Keratinocyte (primary cell): ENCODE measurements at places on chromosomes 16 and 17. TPM values are rescaled to one million over a fixed set of nuclear protein-coding genes. Genes with fewer than 3 reads are reported as not detected.

KRT27 gene
- polyA plus RNA-seq: 0.05 TPM in 1 of 3 replicates, not detected in the others

DNA sequence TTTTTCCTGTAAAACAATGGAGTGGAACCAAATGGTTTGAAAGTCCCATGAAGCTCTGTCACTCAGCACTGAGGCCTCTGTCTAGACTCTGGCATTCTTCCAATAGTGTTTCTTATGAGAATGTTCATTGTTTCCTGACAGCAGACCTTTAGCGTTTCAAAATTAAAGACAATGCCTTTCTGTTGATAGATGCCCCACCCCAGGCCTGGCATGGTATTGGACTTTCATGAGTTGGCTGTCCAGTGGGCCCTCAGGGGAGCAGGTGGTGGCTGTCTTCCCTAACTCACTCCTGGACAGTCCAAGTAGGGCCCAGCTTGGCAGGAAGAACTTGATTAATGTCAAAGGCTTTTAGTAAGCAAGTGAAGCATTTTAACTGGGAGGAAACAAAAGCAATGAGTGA lies 186.5 kb upstream of the CCL2 start:
- no peaks in the 10 kb centered on the region for H3K36me3 ChIP-seq
- H3K4me1 ChIP-seq: no peaks in the 10 kb centered on the region
- no peak overlapping the region for H3K27ac ChIP-seq
- no peak for DNase-seq

DNA sequence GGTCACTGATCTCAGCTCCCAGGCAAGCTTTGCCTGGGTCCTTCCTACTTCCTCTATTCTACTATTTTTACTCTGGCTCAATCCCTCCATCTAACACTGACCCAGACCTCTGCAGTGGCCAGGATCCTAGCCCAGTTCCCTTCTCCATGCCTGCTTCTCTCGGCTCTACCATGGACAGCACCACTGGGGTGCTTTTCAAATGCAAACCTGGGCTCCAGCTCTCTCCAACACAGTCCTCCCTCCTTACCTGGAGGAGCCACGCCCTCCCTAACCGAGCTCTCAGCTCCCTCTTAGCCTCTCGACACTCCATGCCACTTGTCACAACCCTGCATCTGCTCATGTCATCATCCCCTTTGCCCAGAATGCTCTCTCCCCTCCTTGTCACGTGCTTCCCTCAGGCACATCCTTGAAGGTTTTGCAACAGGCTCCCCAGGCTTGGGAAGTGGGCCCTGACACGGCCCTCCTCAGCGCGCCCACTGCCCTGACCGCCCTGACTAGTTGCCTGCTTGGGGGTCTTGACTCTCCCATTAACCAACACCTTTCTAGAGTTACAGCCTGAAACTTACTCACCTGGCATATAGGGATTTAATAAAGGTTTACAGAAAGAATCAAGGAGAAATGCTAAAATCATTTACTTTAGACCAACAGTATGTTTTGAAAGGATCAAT lies 41.6 kb downstream of the MARF1 start:
- H3K4me1 ChIP-seq: peaks cover 7% of the 10 kb centered on the region
- H3K27ac ChIP-seq: no peak overlapping the region
- H3K36me3 ChIP-seq: peaks cover 36% of the 10 kb centered on the region
- no peak for DNase-seq
- no peak overlapping the region for H3K4me3 ChIP-seq

GRCh38 chr16:75219838-75220237 lies 1.1 kb downstream of the CTRB1 start:
- peaks cover 9% of the 10 kb centered on the region for H3K27me3 ChIP-seq
- no peaks in the 10 kb centered on the region for H3K4me1 ChIP-seq
- no peak for DNase-seq
- H3K36me3 ChIP-seq: no peaks in the 10 kb centered on the region
- H3K4me3 ChIP-seq: no peak overlapping the region
- H3K27ac ChIP-seq: no peak overlapping the region

GRCh38 chr17:81309140-81309858 lies 14.2 kb upstream of the SLC38A10 start:
- H3K4me1 ChIP-seq: peaks cover 18% of the 10 kb centered on the region
- H3K27me3 ChIP-seq: peaks cover 12% of the 10 kb centered on the region
- H3K4me3 ChIP-seq: no peak overlapping the region
- H3K36me3 ChIP-seq: no peaks in the 10 kb centered on the region

- no peak overlapping the region for H3K27ac ChIP-seq
- H3K4me3 ChIP-seq: no peak overlapping the region
- DNase-seq: no peak
- peaks cover 61% of the 10 kb centered on the region for H3K4me1 ChIP-seq
- peaks cover 10% of the 10 kb centered on the region for H3K36me3 ChIP-seq
These were observed 5.4 kb upstream of the BCAR1 start for GRCh38 chr16:75256696-75257343.

DNA sequence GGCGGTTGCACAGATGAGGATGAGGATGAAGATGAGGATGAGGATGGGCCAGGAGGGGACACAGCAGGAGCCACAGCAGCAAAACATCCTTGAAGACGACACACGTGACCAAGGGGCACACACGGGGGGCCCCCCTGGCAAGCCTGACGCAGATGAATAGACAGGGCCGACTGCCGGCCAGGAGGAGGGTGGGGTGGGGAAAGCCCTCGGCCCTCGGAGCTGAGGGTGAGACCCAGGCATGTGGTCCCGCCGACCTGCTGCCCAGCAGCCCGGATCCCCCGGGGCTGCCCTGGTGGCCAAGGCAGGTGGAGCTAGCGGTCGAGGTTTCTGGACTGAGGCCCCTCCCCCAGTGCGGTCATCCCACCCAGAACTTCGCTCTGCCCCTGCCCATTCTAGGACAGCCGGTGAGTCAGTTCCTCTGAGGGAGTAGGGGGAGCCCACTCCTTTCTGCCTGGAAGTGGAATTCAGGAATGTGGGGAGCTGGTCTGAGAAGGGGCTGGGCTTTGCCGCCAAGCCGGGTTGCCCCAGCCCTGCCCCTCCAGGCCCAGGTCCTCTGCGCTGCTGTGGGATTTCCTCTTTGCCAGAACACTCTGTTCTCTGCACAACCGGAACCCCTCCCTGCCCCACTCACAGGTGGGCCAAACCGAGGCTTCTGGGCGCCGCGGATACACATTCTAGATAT lies 9.9 kb downstream of the CYGB start:
- no peak overlapping the region for H3K27ac ChIP-seq
- DNase-seq: no peak
- no peaks in the 10 kb centered on the region for H3K27me3 ChIP-seq
- peaks cover 48% of the 10 kb centered on the region for H3K4me1 ChIP-seq
- H3K4me3 ChIP-seq: no peak overlapping the region
- H3K36me3 ChIP-seq: no peaks in the 10 kb centered on the region

- no peak overlapping the region for H3K27ac ChIP-seq
- no peak overlapping the region for H3K4me3 ChIP-seq
- no peaks in the 10 kb centered on the region for H3K36me3 ChIP-seq
- DNase-seq: no peak
- H3K4me1 ChIP-seq: no peaks in the 10 kb centered on the region
These were observed 16.3 kb downstream of the PIPOX start for GRCh38 chr17:29059281-29059680.

DNA sequence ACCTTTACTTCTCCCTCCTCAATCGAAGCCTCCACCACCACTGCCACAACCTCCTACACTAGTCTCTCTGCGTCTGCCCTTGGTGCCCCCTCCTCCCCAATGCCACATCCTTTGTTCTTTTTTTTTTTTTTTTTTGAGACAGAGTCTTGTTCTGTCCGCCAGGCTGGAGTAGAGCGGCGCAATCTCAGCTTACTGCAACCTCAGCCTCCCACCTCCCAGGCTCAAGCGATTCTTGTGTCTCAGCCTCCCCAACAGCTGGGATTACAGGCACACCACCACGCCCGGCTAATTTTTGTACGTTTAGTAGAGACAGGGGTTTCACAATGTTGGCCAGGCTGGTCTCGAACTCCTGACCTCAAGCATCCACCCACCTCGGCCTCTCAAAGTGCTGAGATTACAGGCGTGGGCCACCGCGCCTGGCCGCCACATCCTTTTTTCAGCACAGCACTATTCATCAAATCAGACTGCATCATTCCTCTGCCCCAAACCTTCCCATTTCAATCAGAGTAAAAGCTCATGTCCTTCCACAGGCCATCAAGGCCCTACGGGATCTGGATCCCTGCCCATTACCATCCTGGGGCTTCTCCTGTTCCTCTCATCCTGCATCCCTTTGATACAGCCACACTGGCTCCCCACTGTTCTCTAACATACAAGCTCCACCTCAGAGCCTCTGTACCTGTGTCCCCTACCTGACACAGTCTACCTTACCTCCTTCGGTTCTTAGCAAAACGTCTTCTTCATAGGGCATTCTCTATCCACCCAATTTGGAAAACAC lies 2.0 kb downstream of the KLHL11 start:
- H3K27me3 ChIP-seq: no peaks in the 10 kb centered on the region
- peak overlapping the region; percentile 95 for H3K4me3 ChIP-seq
- peaks cover 17% of the 10 kb centered on the region for H3K4me1 ChIP-seq

- H3K27ac ChIP-seq: no peak overlapping the region
- no peak for DNase-seq
- no peaks in the 10 kb centered on the region for H3K4me1 ChIP-seq
- H3K36me3 ChIP-seq: no peaks in the 10 kb centered on the region
- no peak overlapping the region for H3K4me3 ChIP-seq
These were observed 216.0 kb downstream of the C16orf78 start for GRCh38 chr16:49589544-49590031.

UNC13D gene
- 0.25 to 0.79 TPM (median 0.36 TPM) in 3 replicates for polyA plus RNA-seq

CA5A gene
- polyA plus RNA-seq: not detected in 3 replicates

DNA sequence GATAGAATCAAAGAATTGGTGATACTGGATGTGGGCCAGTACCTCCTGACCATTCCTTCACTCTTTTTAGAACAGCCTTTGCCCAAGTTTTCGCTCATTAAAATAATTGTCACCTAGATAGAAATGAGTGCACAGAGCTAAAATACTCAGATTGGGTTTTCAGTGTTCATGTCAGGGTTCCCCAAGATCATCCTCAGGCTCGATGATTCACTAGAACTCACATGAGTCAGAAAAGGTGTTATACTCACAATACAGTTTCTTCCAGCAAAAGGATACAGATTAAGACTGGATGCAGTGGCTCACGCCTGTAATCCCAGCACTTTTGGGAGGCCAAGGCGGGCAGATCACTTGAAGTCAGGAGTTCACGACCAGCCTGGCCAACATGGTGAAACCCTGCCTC lies 19.9 kb downstream of the ERCC4 start:
- H3K4me3 ChIP-seq: no peak overlapping the region
- H3K27me3 ChIP-seq: no peaks in the 10 kb centered on the region
- H3K36me3 ChIP-seq: peaks cover 15% of the 10 kb centered on the region
- no peak for DNase-seq
- H3K4me1 ChIP-seq: peaks cover 6% of the 10 kb centered on the region
- no peak overlapping the region for H3K27ac ChIP-seq

DNA sequence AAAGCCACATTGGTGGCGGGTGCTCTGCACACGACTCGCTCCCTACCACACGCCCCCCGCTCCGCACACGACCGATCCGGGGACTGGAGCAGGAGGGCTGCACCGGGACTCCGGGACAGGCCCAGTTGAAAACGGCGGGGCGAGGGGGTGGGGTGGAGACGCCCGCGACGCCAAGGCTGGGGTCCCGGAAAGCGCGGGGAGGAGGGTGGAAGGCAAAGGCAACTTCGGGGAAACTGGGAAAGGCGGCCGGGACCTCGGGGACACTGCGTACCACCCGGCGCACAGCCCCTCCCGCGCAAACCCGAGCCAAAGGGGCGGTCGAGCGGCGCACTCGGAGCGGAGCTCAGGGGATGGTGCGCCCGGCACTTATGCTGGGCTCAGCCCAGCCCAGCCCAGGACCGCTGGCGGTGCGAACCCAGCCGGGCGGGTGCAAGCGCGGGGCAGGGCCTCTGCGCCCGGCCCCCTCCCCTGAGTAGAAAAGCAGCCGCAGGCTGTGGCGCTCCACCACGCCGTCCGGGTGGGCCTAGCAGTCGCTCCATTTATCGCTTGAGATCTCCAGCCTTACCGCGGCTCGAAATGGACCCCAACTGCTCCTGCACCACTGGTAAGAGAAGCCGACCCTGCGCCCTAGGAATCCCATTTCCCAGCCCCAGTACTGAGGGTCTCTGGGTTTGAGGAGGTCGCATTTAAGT lies at the start of gene MT1M:
Gene MT1M, plus strand, starts transcription at position 504 of the 692 bp plus-strand sequence. Its CDS starts 73 bp downstream, at position 577.
- peaks cover 42% of the 10 kb centered on the region for H3K27me3 ChIP-seq
- peaks cover 4% of the 10 kb centered on the region for H3K4me1 ChIP-seq
- DNase-seq: no peak
- H3K27ac ChIP-seq: no peak within 1 kb of the TSS

GRCh38 chr17:82391496-82392066 lies 20.0 kb downstream of the UTS2R start:
- H3K36me3 ChIP-seq: no peaks in the 10 kb centered on the region
- DNase-seq: no peak
- no peaks in the 10 kb centered on the region for H3K4me1 ChIP-seq
- no peak overlapping the region for H3K27ac ChIP-seq
